Coronary artery (tissue), 2 donors: ENCODE measurements at places on chromosomes 2 and 18.

DNA sequence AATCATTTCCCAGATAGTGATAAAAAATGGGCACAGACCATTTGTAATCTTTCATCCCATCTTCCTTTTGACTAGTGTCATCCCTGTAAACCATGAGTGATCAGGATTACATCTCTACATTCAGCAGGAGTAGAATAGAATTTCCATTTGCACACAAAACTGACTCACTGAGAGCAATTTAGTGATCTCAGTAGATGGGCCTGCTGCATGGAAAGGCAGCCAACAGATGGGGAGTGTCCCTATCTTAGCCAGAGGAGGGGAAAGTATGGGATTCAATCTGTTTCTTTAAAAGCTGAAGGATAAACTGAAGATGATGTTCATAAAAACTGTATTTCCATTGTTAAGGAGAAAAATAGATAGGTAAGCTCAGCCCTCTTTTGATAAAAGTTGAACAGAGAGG is 441.7 kb downstream of the ZNF521 start:
- DNase-seq: no peak

GRCh38 chr18:77054288-77054605 is 78.3 kb downstream of the MBP start:
- no peak for DNase-seq

DNA sequence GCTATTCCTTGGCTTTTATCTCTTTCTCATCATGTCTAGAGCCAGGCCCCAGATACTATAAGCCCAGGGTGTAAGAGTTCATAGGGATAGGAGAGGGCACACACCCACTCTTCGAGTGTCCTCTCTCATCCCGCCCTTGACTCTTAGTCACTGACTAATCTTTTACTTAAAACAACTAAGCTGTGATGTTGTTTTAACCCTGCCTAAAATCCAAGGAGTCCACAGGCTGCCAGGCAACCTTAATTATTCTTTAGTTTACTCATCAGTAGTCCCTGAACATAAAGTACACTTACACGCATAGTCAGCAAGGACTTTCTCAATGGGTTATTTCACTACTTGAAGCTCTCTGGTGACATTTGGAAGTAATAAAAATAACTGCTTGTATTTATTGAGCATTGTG is 28.4 kb downstream of the GREB1L start:
- no peak for DNase-seq

DNA sequence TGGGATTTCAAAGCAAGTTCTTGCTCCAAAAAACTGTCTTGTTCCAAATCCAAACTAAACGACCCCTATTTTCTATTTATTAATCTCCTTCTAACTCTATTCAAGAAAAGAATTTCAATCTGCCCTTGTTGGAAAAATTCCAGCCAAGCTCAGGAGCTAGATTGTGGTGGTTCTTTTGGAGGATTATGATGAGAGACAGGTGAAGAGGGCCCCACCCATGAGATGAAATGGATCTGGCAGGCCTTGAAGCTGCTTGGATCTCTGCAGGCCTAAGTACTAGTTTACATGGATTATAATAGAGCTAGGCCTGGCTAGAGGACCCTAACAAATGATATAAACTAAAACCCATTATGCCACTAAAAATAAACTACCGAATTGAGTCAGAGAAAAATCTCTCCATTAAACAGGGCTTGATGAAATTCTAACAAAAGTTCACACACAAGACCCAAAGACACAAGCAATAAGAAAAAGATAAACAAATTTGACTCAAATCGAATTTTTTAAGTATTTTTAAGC is 101.6 kb downstream of the GFPT1 start:
- no peak for DNase-seq

- DNase-seq: no peak
Measured at GRCh38 chr2:102726128-102727087, 35.4 kb upstream of the TMEM182 start.

GRCh38 chr18:1371724-1372123 is 467.1 kb downstream of the ADCYAP1 start:
- DNase-seq: no peak

- DNase-seq: no peak
Measured at GRCh38 chr2:237642038-237642734, 14.8 kb downstream of the LRRFIP1 start.

- DNase-seq: no peak
Measured at GRCh38 chr2:168466190-168466737, 10.2 kb downstream of the CERS6 start.

DNA sequence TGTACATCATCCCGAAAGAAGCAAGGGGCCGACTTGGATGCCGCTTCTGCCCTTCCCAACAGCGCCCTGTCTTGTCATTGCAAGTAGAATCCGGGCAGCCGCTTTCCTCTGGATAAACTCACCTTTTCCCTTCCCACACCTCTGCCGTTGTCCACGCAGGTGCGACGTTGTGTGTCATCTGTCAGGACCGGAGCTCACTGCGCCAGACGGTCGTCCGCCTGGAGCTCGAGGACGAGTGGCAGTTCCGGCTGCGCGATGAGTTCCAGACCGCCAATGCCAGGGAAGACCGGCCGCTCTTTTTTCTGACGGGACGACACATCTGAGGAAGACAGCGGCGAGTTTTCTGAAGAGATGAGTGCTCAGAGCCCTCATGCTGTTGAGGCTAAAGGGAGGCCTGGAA is 29.9 kb downstream of the NTSR2 start:
- DNase-seq: no peak

- no peak for DNase-seq
Measured at GRCh38 chr2:182324665-182325064, 102.2 kb downstream of the PDE1A start.
